PC-3 (cell line): ENCODE measurements at places on chromosomes 12 and 14.

GRCh38 chr14:91281346-91281745, 36.8 kb upstream of the GPR68 start:
- peak; percentile 91 for DNase-seq

GRCh38 chr14:22769369-22769768, 2.9 kb downstream of the OXA1L start:
- DNase-seq, result no peak

DNA sequence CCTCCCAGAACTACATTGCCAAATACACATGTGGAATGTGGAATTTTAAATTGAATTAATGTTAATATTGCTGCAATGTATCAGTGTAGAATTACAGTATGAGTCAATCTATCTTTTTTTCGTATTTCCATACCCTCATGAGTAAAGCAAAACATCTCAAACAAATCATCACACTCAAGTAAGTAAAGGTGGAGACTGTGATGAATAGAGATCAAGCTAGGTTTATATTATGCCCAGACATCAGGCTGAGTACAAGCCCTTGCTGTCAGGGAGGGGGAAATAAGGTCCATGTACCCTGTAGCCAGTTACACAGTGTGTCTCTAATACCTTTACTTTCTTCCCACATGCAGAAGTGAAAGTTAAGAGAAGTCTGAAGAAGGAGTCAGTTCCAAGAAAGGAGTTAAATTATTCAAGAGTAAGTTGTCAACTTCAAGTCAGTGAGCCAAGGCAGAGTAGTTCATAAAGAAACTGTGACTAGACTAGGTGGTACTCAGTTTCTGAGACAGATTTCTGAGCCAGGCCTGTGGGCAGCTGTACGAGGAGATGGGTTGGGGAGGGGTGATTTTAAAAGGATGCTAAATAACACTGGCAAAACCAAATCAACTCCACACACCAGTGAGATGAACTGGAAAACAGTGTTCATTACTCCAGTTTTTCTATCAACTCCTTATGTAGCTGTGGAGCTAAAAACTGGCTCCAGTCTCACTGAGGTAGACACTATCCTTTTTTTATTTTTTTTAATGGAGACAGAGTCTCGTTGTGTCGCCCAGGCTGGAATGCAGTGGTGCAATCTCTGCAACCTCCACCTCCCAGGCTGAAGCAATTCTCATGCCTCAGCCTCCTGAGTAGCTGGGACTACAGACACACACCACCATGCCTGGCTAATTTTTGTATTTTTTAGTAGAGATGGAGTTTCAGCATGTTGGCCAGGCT, 23.8 kb upstream of the STK38L start:
- no peak for DNase-seq

DNA sequence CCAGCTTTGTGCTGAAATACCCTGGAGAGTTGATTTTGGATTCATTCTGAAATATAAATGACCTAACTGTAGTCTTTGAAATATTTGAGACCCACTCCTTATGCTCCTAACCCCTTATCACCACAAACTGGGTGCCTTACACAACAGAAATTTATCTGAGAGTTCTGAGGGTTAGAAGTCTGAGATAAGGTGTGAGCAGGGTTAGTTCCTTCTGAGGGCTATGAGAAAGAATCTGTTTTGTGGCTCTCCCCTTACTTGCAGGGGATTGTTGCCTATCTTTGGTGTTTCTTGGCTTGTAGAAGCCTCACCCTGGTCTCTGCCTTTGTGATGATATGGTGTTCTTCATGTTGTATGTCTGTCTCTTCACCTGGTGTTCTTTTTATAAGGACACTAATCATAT, 91.7 kb downstream of the DERA start:
- DNase-seq, result no peak
